ENCODE measurements at places on chromosomes 4 and X.

- DNase-seq, result peak; percentile 77
Measured at GRCh38 chr4:81905971-81906370, 434.3 kb upstream of the RASGEF1B start.

DNA sequence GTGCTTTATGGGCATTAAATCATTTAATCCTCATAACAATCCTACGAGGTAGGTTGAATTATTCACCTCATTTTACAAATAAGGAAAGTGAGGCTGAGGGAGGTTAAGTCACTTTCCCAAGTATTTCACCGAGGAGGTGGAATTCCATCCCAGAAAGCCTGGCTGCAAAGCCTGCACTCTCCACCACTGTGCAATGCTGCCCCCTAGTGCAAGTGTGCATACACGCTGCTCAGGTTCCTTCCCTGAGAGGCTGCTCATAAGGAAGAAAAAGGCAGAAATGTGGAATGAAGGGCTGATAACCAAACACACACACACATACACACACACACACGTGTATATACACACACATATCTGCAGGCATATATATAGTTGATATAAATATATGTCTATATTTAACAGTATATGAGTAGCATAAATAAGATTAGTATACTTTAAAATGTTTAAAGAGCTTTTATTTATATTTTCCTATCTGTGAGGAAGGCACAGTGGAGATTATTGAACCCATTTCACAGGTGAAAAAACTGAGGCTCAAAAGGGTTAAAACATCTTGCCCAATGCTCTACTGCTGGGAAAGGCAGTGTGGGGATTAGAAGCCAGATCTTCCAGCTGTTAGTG, 714.5 kb upstream of the TENM3 start:
- peak; percentile 5 for DNase-seq

DNA sequence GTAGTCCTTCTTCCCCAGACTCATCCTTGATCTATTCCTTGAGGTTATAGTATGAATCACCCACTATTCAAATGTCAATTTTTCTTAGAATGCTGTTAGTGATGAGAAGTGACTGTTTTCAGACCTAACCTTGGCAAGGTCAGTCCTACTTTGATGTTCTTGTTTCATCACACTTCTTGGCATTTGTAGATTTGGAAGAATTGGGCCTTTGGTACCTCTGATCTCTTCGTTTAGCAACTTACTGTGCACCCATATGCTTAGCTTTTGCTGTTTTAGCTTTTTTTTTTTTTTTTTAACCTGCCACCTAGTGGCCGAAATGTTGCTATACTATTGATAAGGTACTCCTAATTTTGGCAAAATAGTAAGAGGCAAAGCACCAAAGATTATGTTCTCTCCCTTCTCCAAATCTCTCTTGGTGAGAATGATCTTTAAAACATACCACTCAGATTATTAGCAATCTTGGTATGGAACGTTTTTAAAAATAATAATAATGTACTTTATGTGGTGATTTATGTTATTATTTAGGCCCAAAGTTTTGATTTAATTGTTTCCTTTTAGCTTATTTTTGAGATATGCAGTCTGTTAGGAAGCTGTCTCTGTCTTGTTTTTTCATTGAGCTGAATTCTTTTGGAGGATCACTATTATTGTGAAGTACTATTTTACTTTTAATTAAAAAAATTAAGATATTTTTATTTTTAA, 16.6 kb downstream of the DCK start:
- DNase-seq, result no peak

DNA sequence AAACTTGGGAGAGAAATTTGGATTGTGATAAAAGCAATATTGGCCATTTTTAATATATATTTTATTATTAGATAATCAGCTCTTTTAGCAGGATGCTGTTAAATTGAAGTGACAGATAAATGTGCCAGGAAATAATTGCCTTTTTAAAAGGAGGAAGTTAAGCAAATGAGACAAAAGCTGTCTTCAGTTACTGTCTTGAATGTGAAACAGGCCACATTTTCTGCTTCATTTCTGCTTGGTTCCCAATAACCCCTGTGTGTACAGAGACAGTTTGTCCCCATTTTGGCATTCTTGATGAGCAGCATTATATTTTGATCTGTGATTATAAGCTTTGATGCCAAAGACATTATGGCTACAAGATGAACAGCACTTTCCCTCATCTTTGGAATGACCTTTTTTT, 953 bp downstream of the EPGN start:
- DNase-seq, result no peak

- no peak for DNase-seq
Measured at GRCh38 chrX:53022381-53022780, 26.2 kb upstream of the GPR173 start.

DNA sequence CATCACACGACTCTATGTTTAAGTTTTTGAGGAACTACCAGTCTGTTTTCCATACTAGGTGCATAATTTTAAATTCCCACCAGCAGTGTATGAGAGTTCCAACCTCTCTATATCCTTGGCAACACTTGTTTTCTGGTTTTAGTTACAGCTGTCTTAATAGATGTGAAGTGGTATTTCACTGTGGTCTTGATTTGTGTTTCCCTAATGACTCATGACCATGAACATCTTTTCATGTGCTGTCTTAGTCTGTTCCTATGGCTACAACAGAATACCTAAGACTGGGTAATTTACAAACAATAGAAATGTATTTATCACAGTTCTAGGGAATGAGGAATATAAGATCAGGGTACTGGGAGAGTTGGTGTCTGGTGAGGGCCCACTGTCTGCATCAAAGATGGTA, 51.5 kb upstream of the GPR78 start:
- peak; percentile 31 for DNase-seq

DNA sequence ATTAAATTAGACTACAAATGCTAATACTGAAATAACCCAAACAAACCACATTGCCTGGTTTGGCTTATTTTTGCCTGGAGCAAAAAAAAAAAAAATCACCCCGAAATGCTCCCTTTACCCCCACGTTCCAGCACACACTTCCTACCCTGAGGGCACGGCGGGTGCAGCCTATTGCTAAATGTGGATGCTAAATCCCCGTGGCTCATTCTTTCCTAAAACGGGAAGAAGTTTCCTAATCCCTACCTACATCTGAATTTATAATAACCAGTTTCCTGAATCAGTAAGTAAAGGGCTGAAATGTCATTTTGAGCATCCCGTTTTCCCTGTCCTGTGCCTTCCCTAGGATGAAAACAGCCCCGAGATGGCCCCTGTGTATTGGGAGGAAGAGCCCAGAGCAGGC, 97.0 kb downstream of the ABLIM2 start:
- DNase-seq, result no peak

DNA sequence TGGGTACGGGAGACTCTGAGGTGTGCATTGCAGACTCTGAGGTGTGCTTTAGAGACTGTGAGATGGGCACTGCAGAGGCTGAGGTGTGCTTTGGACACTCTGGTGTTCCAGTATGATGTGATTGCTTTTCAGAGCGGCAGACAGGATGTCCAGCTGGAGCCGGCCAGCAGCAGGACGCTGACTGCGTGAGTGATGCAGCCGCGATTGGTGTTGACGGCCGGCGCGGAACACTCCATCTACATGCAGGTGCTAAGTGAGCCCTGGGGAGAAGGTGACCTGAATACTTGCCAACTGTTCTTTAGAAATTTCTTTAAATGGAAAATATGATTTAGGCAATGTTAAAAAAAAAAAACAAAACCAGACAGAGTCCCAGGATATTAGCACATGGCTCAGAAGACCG, 103.1 kb upstream of the PPP2R3B start:
- no peak for DNase-seq

GRCh38 chr4:104424989-104425388, 69.7 kb downstream of the CXXC4 start:
- no peak for DNase-seq

- DNase-seq, result peak; percentile 24
Measured at GRCh38 chr4:85147481-85148076, 181.1 kb upstream of the WDFY3 start.

DNA sequence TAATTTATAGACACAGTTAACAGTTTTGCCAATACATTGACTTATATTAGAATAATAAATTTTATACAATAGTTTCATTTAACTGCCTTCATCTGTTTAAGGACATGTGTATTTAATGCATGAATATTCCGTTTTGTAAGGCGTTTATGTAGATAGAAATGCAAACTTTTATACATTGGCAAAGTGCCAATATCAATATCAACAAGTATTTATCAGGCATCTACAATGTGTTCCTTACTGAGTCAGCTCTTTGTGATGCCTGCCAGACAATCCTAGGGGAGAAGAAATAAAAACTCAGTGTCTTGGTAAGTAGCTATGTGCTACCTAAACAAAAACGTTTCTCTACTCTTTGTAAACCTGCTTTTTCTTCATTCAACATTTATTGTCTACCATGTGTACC, 1142.2 kb downstream of the C4orf33 start:
- DNase-seq, result no peak

- DNase-seq, result no peak
Measured at GRCh38 chr4:90103991-90104390, 23.2 kb upstream of the CCSER1 start.

GRCh38 chr4:129371926-129372325, 276.0 kb downstream of the C4orf33 start:
- DNase-seq, result no peak

DNA sequence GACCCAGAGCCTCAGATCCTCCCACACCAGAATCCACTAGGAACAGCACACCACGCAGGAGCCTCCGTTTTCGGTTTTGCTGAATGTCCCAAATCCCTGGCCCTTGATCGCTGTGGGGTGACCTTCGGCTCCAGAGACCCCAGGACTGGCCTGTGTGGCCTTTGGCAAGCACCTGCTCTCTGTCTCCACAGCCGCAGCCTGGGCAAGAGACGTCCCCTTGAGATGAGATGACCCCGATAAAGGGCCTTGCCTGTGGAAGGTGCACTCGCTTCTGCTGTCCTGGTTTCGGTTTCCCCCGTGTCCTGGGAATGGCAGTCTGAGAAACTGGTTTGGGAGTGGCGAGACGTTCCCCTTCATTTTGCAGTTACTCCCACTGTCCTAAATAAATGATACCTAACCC, 9.6 kb downstream of the PSAPL1 start:
- DNase-seq, result no peak

- no peak for DNase-seq
Measured at GRCh38 chrX:131987252-131987651, 35.9 kb upstream of the STK26 start.

DNA sequence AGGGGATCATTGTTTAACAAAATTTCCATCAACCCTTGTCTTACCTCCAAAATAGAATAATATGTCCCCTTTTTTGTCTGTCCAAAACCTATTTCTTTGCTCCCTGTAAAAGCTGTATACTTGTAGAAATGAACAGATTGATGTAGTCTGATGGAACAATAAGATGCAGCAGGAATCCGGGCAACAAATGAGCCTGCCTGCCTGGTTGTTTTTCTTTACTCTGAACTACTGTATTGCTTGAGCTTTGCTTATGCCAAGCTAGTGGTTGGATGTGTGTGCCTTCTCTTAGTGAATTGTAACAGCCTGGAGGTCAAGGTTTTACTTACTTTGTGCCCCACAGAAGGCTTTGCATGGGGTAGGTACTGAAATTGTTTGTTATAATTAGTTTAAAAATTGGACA, 116.2 kb upstream of the TLL1 start:
- DNase-seq, result no peak

- peak; percentile 34 for DNase-seq
Measured at GRCh38 chrX:82218361-82218760, 1016.5 kb downstream of the SH3BGRL start.

- DNase-seq, result peak; percentile 96
Measured at GRCh38 chrX:2391869-2392606, 108.7 kb downstream of the DHRSX start.

DNA sequence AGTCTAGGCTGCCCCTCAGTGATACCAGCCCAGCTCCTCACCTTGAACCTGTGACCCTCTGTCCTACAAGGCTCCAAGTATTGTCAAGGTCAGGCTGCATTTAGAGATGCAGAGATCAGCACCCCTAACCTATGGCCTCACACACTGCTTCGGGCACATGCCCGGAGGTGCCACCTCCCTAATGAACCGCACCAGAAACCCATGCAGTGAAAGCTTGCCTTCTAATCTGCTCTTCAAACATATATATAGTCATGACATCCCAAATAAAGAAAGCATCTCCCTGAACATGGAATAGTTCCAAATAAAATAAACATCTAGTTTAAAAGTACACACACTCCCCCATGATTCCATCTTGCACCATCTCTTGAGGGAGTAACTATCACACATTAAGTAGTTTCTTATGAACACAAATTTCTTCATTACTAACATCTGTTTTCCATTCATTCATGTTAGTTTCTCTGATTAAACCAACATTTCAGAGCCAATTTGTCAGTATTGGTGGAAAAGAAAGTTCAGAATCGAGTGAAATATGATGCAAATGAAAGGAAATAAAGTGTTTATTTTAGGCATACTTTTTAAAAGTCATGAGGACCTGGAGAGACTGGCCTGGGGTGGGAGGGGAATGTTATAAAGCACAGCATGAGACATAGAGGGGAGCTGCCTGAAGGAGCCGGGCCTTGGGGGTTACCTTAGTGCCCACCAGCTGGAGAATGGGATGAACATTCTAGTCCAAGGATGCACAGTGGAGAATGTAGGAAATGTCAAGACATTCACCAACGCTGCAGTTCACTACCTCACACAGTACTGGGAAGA, 19.2 kb downstream of the CC2D2A start:
- no peak for DNase-seq

GRCh38 chr4:150518559-150518958, 63.4 kb upstream of the MAB21L2 start:
- DNase-seq, result peak; percentile 35

DNA sequence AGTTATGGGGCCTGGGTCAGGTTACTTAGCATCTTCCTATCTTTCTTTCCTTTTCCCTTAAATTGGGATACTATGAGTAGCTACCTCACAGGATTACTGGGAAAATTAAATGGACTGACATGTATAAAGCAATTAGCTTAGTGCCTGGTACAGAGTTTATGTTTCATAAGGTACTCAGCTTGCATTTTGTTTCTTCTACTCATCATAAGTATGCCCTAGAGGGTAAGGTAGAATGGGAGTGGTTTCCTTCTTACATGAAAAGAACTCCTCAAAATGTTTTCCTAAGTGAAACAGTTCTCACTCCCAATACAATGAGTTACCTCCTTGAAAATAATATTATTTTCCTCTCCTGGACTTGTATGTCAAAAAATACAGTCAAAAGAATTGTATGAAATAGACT, 75.7 kb downstream of the NPFFR2 start:
- no peak for DNase-seq

GRCh38 chr4:143254491-143255226, 69.9 kb downstream of the USP38 start:
- no peak for DNase-seq
